Activated T-helper 17 cell treated with anti-CD3 and anti-CD28 coated beads, Interleukin-2, amount 50 U/mL, for 72 hours (primary cell): ENCODE measurements at places on chromosomes 5 and 9. TPM values are rescaled to one million over a fixed set of nuclear protein-coding genes. Genes with fewer than 3 reads are reported as not detected.

Gene CNTLN
- total RNA-seq: 2.1 TPM

Gene KIF20A
- total RNA-seq: 73.0 TPM

Gene SLC34A3
- total RNA-seq: not detected

Gene SLC6A19
- not detected for total RNA-seq

Gene BARHL1
- total RNA-seq: not detected

Gene CA9
- total RNA-seq: 31.7 TPM

Gene LECT2
- not detected for total RNA-seq

Gene CCDC69
- 27.4 TPM for total RNA-seq

Gene SYK
- total RNA-seq: 0.37 TPM

Gene ZNF366
- total RNA-seq: not detected

Gene INVS
- 15.3 TPM for total RNA-seq

Gene PAEP
- total RNA-seq: not detected

Gene IGIP
- 6.7 TPM for total RNA-seq

Gene NTNG2
- 0.82 TPM for total RNA-seq

Gene C1QTNF2
- total RNA-seq: not detected

Gene EIF4E1B
- not detected for total RNA-seq

Gene FOXD4L6
- not detected for total RNA-seq

Gene HACD4
- total RNA-seq: 2.9 TPM

Gene F2RL1
- total RNA-seq: 0.85 TPM

Gene SLCO4C1
- 0.04 TPM for total RNA-seq

Gene ASS1
- 1.4 TPM for total RNA-seq

Gene LCN9
- not detected for total RNA-seq

Gene HCN1
- total RNA-seq: not detected

Gene TMEM174
- total RNA-seq: not detected

Gene COL23A1
- total RNA-seq: 0.24 TPM

Gene PHF24
- total RNA-seq: not detected

Gene NUDT12
- 1.3 TPM for total RNA-seq

Gene GPX3
- total RNA-seq: not detected

Gene ADAMTS12
- total RNA-seq: not detected
